Renal pelvis (tissue), 12 donors: ENCODE measurements at places on chromosomes 3 and 15. TPM values are rescaled to one million over a fixed set of nuclear protein-coding genes. Genes with fewer than 3 reads are reported as not detected.

The TP53BP1 gene
- 116 TPM for polyA plus RNA-seq

The CLRN1 gene
- polyA plus RNA-seq: not detected

The ITGA11 gene
- 2.6 TPM for polyA plus RNA-seq

The TSC22D2 gene
- 58.6 TPM for polyA plus RNA-seq

The GABRB3 gene
- 5.4 TPM for polyA plus RNA-seq

The MUC13 gene
- not detected for polyA plus RNA-seq

The ALG1L2 gene
- polyA plus RNA-seq: 1.2 TPM

The STARD9 gene
- 7.7 TPM for polyA plus RNA-seq

The KLHL18 gene
- 16.3 TPM for polyA plus RNA-seq

The DZIP3 gene
- polyA plus RNA-seq: 39.8 TPM

The RBPMS2 gene
- polyA plus RNA-seq: 11.1 TPM

The CLPX gene
- polyA plus RNA-seq: 75.9 TPM

The GNAT1 gene
- not detected for polyA plus RNA-seq

The NAALADL2 gene
- polyA plus RNA-seq: 17.7 TPM

The SGO1 gene
- 9.8 TPM for polyA plus RNA-seq

The CILP gene
- polyA plus RNA-seq: 4.4 TPM

The EFCAB12 gene
- 6.9 TPM for polyA plus RNA-seq

The RASL12 gene
- polyA plus RNA-seq: 6.2 TPM

The WDR93 gene
- polyA plus RNA-seq: 2.4 TPM

The TIGIT gene
- not detected for polyA plus RNA-seq

The ZWILCH gene
- 28.2 TPM for polyA plus RNA-seq

The ACKR4 gene
- 3.1 TPM for polyA plus RNA-seq

The RFX7 gene
- 22.0 TPM for polyA plus RNA-seq

The MOBP gene
- 0.30 TPM for polyA plus RNA-seq

The CPNE9 gene
- polyA plus RNA-seq: 0.27 TPM

The CCK gene
- polyA plus RNA-seq: not detected

The PDE8A gene
- 33.8 TPM for polyA plus RNA-seq

The TRIM42 gene
- not detected for polyA plus RNA-seq

The BCL2A1 gene
- not detected for polyA plus RNA-seq

The FANCD2OS gene
- not detected for polyA plus RNA-seq

The GABRR3 gene
- polyA plus RNA-seq: not detected

The CPB1 gene
- 0.73 TPM for polyA plus RNA-seq

The STAB1 gene
- 46.6 TPM for polyA plus RNA-seq

The WDR53 gene
- polyA plus RNA-seq: 17.4 TPM

The CPOX gene
- 23.9 TPM for polyA plus RNA-seq

The EBLN2 gene
- 2.5 TPM for polyA plus RNA-seq

The CHRNA3 gene
- 1.3 TPM for polyA plus RNA-seq
